Dermis lymphatic vessel endothelial cell (primary cell): ENCODE measurements at places on chromosomes 7 and 10. TPM values are rescaled to one million over a fixed set of nuclear protein-coding genes. Genes with fewer than 3 reads are reported as not detected.

Gene ZNF438
- total RNA-seq: 3.1 and 3.6 TPM in 2 replicates

Gene NKX6-2
- total RNA-seq: not detected in 2 replicates

Gene OR13A1
- not detected in 2 replicates for total RNA-seq

Gene TMEM225B
- total RNA-seq: 0.11 TPM in 1 of 2 replicates, not detected in the other

Gene GIMAP6
- 248 and 292 TPM in 2 replicates for total RNA-seq

Gene IL6
- 0.17 and 0.54 TPM in 2 replicates for total RNA-seq

Gene MUC12
- not detected in 2 replicates for total RNA-seq

Gene SPDYE5
- total RNA-seq: not detected in 2 replicates
